Esophagus muscularis mucosa (tissue), 4 donors: ENCODE measurements at places on chromosomes 7 and 10. TPM values are rescaled to one million over a fixed set of nuclear protein-coding genes. Genes with fewer than 3 reads are reported as not detected.
A peak's percentile ranks its signal among the peaks of the same experiment; 100 is the strongest.

DNA sequence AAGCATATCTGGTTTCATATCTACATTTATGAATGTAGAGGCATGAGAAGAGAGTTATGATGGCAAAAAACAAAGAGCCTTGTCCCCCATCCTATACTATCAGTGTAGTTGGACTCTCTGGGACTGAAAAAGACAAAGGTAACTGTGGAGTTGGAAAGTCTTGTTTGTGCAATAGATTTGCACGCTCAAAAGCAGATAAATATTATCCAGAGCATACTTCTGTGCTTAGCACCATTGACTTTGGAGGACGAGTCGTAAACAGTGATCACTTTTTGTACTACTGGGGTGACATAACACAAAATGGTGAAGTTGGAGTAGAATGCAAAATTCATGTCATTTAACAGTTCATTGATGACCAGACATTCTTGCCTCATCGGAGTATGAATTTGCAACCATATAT, 85.2 kb upstream of the EGFR start:
- H3K27ac ChIP-seq: peak overlapping the region; percentile 79
- no peaks in the 10 kb centered on the region for H3K27me3 ChIP-seq
- DNase-seq: no peak
- no peaks in the 10 kb centered on the region for H3K36me3 ChIP-seq
- H3K4me3 ChIP-seq: peak overlapping the region; percentile 56
- H3K4me1 ChIP-seq: peaks cover 10% of the 10 kb centered on the region

GRCh38 chr7:130008941-130009847, 42.0 kb downstream of the ZC3HC1 start:
- DNase-seq: no peak
- no peaks in the 10 kb centered on the region for H3K27me3 ChIP-seq
- no peaks in the 10 kb centered on the region for H3K36me3 ChIP-seq
- H3K27ac ChIP-seq: peak overlapping the region; percentile 38

EPO gene
- total RNA-seq: not detected

DNA sequence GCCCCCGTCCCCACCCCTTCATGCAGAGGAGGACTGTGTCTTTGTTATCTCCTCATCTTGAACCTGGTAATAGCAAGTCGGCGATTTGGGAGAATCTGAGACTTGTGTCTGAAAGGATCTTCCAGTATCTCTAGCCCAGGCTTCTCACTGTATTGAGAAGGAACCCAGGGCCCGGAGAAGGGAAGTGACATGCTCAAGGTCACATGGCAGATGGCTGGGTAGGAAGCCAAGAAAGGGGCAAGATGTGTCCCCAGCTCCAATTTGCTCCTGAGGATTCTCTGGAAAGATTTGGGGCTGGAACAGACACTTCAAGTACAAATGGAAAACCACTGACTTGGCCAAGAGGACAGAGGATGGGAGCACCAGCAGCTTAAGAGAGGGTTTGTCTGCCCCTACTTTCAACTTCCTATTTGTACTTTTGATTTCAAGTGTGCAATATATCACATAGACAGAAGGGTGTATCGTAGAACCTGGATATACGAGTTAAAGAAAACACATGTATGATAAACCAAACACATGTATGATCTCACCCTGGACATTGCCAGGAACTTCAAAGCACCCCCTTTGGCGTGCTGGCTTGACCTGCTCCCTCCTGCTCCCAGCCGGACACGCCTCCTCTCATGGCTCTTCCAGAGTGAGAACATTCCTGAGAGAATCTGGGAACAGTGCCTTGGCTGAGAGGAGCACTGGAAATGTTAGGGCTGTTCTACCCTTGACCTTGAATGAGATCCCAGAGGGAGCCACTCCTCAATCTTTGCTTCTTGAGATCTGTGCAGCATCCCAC, 79.7 kb downstream of the CDH23 start:
- H3K4me1 ChIP-seq: peaks cover 57% of the 10 kb centered on the region
- H3K27ac ChIP-seq: peak overlapping the region; percentile 32

DNA sequence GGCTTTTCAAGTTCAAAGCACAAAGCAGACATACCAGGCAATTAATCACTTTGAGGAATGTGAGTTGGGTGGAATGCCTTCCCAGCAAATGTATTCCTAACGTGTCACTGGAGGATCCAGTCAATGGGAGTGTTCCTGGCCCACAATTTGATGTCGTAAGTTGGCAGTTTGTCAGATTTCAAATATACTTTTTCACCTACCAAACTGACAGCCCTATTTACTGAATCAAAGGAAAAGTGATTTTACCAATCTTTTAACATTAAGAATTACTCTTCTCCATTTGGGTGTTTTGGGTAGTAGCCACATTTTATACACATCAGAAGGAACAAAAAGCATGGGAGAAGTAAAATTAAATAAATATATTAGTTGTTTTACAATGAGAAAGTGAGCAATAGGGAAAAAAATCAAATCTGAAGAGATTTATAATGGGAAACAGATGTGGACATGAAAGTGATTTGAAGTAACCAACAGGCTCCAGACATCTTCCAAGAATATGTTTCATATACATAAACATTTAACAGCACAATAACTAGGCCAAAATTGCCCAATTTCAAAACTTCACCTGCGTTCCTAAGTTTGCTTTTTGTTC, 222.9 kb downstream of the MTERF1 start:
- H3K4me3 ChIP-seq: no peak overlapping the region
- no peak for DNase-seq
- no peaks in the 10 kb centered on the region for H3K36me3 ChIP-seq
- H3K27me3 ChIP-seq: no peaks in the 10 kb centered on the region

- no peaks in the 10 kb centered on the region for H3K27me3 ChIP-seq
- no peaks in the 10 kb centered on the region for H3K4me1 ChIP-seq
- H3K4me3 ChIP-seq: no peak overlapping the region
- no peak for DNase-seq
- H3K36me3 ChIP-seq: no peaks in the 10 kb centered on the region
Observed at GRCh38 chr10:28463141-28463540, 69.8 kb upstream of the WAC start.

DNA sequence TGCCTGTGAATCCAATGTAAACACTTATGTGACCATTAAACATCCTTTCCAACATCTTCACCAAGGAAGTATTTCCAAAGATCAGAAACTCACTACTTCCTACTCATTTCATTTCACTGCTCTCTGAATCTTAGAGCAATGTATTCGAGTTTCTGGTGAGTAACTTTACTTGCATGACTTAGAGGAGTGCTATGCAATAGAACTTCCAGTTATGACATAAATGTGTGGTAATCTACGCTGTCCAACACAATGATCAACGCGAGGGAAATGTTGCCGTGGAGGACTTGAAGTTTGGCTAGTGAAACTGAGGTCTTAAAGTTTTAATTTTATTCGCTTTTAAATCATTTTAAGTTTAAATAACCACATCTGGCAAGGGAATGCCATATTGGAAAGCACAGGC, 1326.3 kb downstream of the XPNPEP1 start:
- H3K27me3 ChIP-seq: no peaks in the 10 kb centered on the region
- H3K36me3 ChIP-seq: no peaks in the 10 kb centered on the region
- H3K4me3 ChIP-seq: no peak overlapping the region
- H3K4me1 ChIP-seq: no peaks in the 10 kb centered on the region

DNA sequence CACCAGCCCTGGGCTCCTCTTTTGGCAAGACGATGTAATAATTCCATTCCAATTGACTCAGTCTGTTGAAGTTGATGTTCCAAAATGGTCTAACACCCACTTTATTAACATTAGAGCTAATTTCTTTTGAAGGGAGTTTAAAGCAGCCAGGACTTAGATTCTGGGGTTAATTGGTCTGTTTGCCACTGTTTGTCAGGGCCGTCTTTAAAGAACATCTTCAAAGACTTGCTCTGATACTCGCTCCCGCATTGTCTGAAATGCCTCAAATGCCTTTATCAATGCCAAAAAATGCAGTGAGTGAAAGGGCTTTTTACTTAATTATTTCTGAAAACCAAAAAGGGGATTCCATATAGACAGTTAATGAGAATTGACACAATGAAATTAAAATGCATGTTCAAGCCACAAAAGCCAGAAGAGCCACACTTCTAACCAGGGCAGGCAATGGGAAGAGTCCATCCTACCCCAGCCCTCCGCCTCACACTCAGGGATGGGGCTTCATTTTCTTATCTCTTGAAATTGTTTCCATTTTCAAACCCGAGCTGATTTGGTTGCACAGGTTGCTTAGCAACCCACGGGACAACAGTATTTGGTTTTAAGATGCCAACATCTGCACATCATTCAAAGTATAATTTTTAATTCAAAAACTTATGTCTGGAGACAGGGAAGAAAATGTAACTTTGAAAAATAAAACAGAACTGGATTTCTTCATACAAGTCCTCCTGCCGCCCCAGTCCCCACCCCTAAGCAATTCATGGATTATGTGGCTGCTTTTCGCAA, 163.0 kb downstream of the FGFR2 start:
- DNase-seq: no peak
- peaks cover 4% of the 10 kb centered on the region for H3K4me1 ChIP-seq
- H3K4me3 ChIP-seq: no peak overlapping the region
- H3K27ac ChIP-seq: no peak overlapping the region
- no peaks in the 10 kb centered on the region for H3K27me3 ChIP-seq

DNA sequence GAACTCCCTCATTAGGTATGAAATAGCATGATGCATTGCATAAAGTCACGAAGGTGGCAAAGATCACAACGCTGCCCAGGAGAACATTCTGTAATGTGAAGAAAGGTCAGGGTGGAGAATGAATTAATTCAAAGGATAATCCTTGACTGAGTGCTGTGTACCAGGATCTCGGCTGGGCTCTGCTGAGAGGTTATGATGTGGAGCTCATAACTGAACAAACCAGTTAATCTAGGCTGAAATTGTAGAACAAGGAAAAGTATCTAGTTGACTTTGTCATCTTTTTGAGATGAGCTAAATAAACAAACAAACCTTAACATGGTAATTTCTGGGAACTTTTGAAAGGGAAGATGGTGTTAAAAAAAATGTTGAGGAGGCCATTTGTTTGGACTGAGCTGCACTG, 6.1 kb downstream of the MSMB start:
- no peaks in the 10 kb centered on the region for H3K27me3 ChIP-seq
- H3K36me3 ChIP-seq: no peaks in the 10 kb centered on the region
- no peak overlapping the region for H3K27ac ChIP-seq

AKR1C8 gene
- not detected for total RNA-seq
